Inflammatory macrophage treated with lipopolysaccharide for 4 hours (primary cell): ENCODE measurements at places on chromosomes 11 and 22.
A peak's percentile ranks its signal among the peaks of the same experiment; 100 is the strongest.

- DNase-seq: peak; percentile 69
Observed at GRCh38 chr11:46345131-46345597, 2.1 kb upstream of the DGKZ start.

GRCh38 chr11:73528483-73529203 is 69.3 kb downstream of the FAM168A start:
- peak; percentile 68 for DNase-seq

DNA sequence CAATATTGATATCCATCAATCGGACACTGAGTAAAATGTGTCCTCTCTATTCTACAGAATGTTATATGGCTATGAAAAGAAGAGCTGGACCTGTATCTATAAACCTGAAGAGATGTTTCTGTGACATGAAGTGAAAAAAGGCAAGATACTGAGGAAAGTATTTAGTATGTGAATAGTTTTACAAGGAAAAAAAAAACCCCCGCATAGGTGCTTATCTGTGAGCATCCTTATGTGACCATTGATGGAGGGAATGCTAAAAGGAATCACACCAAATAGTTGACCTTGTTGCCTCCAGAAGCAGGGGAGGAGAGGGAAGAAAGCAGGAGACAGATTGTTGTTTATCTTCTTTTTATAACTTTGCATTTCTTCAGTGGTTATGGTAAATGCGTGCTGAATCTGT is 661 bp upstream of the PRG2 start:
- no peak for DNase-seq

DNA sequence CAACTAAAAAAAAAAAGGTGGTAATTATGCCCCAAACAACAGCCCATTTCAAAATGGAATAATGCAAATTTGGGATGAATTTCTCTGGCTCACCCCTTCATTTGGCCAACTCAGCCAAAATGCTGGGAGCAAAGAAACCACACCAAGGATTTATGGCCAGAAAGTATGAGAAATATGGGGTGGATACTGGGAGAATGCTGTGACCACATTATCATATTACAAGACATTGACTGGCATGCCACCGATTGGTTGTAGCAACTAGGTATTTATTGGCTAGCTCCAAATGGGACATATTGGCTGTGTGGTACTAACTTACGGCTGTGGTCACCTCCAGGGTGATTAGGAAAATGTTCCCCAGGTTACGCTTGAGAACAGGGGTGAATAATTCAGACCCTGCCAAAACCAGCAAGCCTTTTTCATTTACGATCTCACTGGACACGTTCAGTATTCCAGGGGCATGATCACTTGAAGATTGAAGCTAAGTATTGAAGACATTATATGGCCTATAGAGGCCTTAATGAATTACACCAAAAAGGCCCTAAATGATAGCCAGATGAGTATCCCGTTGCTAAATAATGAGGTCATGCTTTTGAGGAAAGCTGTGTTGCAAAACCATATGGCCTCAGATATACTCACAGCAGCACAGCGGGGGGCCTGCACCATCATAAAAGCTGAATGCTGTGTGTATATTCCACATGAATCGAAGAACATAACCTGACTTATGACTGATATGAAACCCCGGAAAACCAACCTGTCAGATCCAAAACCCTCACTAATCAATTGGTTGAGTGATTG is 3.8 kb upstream of the FDX1 start:
- DNase-seq: peak; percentile 56

GRCh38 chr22:37128555-37129281 is 19.2 kb upstream of the TMPRSS6 start:
- DNase-seq: no peak

DNA sequence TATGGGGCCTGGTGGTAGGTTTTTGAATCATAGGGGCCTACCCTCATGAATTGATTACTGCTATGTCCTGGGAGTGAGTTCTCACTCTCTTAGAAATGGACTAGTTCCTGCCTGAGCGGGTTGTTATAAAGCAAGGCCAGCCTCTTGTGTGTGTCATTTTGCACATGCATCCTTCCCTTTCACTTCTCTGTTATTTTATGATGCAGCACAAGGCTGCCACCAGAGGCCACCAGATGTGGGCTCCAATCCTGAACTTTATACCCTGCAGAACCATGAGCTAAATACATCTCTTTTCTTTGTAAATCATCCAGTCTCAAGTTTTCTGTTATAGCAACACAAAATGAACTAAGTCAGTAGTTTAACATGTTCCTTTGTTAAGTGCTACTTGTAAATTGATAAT is 251.4 kb downstream of the BLID start:
- peak; percentile 34 for DNase-seq

DNA sequence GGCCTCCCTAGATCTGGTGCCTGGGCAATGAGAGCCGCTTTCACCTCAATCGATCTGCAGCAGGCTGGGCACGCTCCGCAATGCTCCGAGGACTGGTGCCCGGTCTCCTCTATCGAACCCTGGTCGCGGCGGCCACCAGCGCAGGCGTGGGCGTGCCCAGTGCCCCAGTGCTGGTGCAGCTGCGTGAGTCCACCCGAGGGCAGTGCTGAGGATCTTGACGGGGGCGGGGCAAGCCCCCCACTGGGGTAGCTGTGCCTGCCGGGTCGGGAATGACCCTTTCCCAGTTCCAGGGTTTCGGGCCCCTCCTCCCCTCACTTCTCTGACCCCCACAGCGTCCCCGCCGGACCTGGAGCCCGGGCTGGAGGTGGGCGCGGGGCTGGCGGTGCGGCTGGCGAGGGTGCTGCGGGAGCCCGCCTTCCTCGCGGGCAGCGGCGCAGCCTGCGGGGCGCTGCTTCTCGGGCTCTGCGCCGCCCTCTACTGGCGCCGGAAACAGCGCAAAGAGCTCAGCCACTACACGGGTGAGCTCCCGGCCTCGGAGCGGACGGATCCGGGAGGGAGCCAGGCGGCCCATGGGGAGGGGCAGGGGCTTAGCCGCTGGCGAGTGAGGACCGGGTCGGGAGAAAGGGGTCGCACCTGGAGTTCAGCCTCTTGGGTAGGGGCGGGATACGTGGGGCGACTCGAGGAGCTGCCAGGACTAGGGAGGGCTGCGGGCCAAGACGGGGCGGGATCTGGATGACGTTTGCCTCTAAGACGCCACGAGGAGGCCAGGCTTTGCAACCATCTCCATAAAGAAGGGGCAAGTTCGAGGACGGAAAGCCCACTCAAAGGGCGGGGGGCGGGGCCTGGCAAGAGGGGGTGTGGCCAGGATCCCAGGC is 10.9 kb downstream of the ROBO3 start:
- DNase-seq: peak; percentile 76

DNA sequence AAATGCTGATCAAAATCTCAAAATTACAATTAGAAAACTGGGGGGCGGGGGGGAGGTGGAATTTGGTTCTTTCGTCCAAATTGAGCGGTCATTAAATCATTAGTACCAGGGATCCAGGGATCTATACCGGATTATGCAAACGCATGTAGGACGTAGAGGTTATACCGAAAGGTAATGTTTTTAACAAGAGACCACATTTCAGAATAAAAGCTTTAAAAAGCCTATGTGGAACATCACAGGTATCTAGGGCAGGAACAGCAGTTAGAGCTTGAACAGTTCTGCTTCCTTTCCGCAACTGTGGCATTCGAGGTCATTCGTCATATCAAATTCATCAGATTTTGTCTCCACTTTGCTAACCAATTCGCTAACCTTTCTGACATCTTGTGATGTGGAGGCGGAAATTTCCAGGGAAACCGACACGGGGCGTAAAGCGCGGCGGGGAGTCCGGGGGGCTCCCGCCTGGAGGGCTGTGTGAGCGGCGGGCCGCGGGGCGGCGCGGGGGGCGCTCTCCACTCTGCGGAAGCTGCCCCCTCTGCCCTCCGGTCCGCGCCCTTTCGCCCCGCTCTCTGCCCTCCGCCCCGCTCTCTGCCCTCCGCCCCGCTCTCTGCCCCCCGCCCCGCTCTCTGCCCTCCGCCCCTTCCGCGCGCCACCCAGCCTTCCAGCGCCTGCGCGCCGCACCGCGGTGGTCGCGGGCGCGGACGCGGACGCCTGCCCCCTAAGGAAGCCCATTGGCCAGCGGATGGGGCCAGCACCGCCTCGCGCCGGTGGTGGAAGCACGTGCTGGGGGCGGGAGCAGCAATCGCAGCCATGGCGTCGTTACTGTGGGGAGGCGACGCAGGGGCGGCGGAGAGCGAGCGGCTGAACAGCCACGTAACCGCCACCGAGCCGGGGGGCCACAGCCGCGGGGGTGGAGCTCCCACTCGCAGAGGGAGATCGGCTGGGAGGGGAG is at the start of gene DDX25:
Gene DDX25 (plus strand): TSS at position 798 of the 949 bp plus-strand sequence. CDS start 10 bp downstream, at position 808.
- DNase-seq: no peak
